Myometrial cell (primary cell): ENCODE measurements at places on chromosomes 7 and 10. TPM values are rescaled to one million over a fixed set of nuclear protein-coding genes. Genes with fewer than 3 reads are reported as not detected.

The VWA2 gene
- total RNA-seq, result not detected in 2 replicates

The CYP3A4 gene
- total RNA-seq, result not detected in 2 replicates

The AASS gene
- total RNA-seq, result 20.5 and 23.6 TPM in 2 replicates

The NSUN6 gene
- total RNA-seq, result 3.4 and 5.5 TPM in 2 replicates

The ACSM6 gene
- total RNA-seq, result not detected in 2 replicates

The NPM3 gene
- total RNA-seq, result 159 and 178 TPM in 2 replicates

The WAC gene
- 44.4 and 57.6 TPM in 2 replicates for total RNA-seq

The NEBL gene
- 3.7 and 4.3 TPM in 2 replicates for total RNA-seq

The CPSF4 gene
- 28.5 and 36.3 TPM in 2 replicates for total RNA-seq

The CDHR3 gene
- total RNA-seq, result 3.7 and 4.0 TPM in 2 replicates

The VAX1 gene
- total RNA-seq, result not detected in 2 replicates

The HOXA5 gene
- total RNA-seq, result 1.7 and 6.2 TPM in 2 replicates

The PNLIPRP1 gene
- total RNA-seq, result not detected in 2 replicates

The TSPAN13 gene
- 19.0 and 19.9 TPM in 2 replicates for total RNA-seq

The RAB11FIP2 gene
- 8.9 and 15.8 TPM in 2 replicates for total RNA-seq

The FAM237B gene
- not detected in 2 replicates for total RNA-seq

The TRDMT1 gene
- total RNA-seq, result 2.0 and 6.2 TPM in 2 replicates

The DENND11 gene
- total RNA-seq, result 1.6 and 1.7 TPM in 2 replicates

The COBL gene
- not detected in 2 replicates for total RNA-seq

The TMEM213 gene
- not detected in 2 replicates for total RNA-seq

The GCK gene
- total RNA-seq, result 1.2 and 2.7 TPM in 2 replicates

The NKX2-3 gene
- not detected in 2 replicates for total RNA-seq

The TRPV5 gene
- not detected in 2 replicates for total RNA-seq

The ELN gene
- total RNA-seq, result 0.18 and 1.7 TPM in 2 replicates

The LEP gene
- total RNA-seq, result not detected in 2 replicates

The PIK3CG gene
- under 0.01 TPM in 1 of 2 replicates, not detected in the other for total RNA-seq

The INHBA gene
- total RNA-seq, result 0.53 and 1.2 TPM in 2 replicates

The CPN1 gene
- not detected in 2 replicates for total RNA-seq

The AGBL3 gene
- total RNA-seq, result 0.58 and 2.1 TPM in 2 replicates

The PNLIPRP3 gene
- total RNA-seq, result not detected in 2 replicates

The SLC16A12 gene
- total RNA-seq, result 0.29 and 0.35 TPM in 2 replicates

The CNPY1 gene
- not detected in 2 replicates for total RNA-seq
